ENCODE measurements at places on chromosomes 4 and X.

DNA sequence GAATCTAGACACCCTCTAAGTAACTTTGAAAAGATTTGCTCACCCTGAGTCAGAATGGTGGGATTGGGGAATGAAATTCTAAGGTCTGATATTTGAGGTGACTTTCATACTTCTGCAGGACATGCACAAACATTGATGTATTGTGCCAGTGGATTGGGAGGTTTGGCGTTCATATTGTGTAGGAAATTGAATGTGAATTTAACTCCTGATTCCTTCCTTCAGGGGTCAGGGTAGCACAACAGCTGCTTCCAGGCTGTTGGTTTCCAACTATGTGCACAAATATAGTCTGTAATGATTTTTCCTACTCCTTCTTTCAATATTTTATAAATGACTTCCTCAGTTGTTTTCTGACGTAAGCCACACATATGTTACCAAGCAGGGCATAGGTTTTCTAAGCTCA is 3.1 kb downstream of the IL1RAPL1 start:
- DNase-seq = no peak

GRCh38 chr4:71663780-71664179 is 120.1 kb downstream of the GC start:
- no peak for DNase-seq

DNA sequence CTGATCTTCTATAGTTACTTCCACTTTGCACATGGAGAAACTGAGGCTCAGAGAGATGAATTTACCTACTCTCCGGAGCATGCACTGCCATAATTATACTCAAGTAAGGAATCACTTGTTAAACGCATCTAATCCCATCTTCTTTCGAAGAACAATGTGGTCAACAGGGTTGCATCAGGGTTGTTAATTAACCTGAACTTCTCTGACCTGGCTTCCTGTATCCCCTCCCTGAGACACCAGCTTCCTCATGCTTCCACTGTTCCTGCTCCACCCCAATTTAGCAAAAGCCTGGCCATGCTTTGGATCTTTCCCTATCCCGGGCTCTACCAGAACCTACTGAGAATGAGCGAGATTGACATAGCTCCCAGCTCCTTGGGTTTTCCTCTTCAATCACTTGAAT is 136.7 kb downstream of the SMIM20 start:
- DNase-seq = no peak

DNA sequence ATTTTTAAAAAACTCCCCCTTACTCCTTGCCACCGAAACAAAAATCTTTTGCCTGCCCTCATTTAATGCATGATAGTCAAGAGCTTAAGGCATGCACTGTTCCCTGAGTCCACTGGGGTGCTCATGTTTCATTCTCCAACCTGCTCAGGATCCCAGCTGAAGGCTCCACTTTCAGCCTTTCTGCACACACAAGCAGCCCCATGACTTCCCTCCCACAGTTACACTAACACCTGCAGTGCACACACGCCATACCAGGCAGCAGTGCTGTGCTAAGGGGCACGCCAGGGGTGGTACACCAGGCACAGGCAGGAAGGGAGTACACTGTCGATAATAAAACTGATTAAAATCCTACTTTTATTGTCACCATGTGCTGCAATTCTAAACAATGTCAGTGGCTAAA is 385.2 kb downstream of the BMPR1B start:
- DNase-seq = no peak

GRCh38 chr4:163482190-163482589 is 8.6 kb upstream of the TKTL2 start:
- DNase-seq = no peak

GRCh38 chrX:13622401-13622964 is 30.5 kb upstream of the TCEANC start:
- no peak for DNase-seq

DNA sequence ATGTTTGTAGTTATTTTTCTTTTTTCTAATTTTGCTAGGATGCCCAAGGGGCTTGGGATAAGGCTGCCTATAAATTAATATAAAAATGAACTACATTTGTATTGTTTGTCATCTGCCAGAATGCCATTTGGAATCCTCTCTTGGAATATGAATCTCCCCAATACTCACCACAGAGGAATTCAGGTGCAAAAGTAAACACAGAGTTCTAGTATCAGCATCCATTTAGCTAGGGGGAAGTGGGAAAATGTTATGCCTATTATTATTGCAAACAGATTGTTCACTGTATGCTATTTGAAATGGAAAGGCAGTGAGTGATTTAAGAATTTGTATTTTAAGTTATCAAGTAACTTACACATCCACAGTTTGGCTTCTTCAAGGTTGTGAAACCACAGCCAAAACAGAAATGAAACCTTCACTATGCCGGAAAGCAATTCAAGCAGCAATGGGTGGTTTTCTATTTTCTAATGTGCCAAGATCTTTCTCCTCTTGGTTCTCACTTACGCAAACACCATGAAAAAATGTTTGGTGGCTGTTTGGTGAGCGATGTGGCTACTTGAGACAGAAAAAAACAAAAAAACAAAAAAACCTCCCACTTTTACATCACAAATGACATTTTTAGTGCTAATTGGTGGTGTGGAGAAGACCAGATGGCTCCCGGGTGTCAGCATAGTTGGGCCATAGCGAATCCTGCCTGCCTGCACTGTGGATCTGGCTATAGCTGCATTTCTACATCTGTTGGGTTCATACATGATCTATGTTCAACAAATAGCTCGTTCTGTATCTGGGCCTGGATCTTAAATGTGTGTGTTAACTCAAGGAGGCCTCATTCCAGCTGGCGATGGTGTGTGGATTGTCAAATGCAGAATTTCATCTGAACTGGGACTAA is 200.8 kb upstream of the GIMD1 start:
- no peak for DNase-seq

DNA sequence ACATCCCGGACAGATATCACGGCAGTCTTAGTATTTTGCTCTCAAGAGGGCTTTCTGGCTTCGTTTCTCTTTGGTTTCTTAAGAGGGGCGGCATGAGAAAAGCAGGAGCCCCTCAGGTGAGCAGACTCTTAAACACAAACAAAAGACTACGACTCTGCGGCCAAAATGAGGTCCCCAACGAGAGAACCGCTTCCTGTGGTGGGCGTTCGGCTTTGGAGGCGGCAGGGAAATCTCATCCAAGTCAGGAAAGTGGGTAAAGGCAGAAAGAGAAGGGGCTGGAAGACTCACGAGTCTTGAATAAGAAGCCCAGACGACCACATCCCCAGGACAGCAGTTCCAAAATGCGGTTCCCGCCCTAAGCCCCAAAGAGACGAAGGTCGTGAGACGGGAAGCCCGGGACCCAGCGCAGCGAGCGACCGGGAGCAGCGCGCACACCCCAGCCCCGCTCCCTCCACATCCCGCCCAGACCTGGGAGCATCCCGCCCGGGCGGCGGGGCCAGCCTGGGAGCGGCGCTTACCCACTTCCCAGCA is 409 bp downstream of the UGDH start:
- no peak for DNase-seq

DNA sequence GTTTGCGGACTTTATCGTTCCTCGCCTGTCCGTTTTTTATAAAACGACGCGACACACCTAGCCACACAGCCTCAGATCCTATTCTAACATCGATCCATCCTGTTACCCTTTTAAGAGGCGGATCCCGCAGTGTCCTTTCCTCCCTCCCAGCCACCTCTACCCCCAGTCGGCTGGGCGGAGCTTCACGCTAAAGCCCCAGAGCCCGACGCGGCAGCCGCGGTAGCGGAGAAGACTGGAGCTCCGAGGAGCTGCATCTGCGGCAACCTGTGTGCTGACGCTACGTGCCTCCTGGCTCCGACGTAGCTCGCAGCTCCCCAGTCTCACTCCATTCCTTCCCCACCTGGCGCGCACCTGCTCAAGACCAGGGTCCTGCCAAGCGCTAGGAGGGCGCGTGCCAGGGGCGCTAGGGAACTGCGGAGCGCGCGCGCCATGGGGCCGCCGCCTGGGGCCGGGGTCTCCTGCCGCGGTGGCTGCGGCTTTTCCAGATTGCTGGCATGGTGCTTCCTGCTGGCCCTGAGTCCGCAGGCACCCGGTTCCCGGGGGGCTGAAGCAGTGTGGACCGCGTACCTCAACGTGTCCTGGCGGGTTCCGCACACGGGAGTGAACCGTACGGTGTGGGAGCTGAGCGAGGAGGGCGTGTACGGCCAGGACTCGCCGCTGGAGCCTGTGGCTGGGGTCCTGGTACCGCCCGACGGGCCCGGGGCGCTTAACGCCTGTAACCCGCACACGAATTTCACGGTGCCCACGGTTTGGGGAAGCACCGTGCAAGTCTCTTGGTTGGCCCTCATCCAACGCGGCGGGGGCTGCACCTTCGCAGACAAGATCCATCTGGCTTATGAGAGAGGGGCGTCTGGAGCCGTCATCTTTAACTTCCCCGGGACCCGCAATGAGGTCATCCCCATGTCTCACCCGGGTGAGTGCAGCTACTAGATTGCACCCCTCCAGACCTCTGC is at the start of gene RNF128:
RNF128 (plus strand) TSS at position 217 of the 953 bp plus-strand sequence; CDS start at position 430, 213 bp downstream.
- peak; percentile 2 for DNase-seq

DNA sequence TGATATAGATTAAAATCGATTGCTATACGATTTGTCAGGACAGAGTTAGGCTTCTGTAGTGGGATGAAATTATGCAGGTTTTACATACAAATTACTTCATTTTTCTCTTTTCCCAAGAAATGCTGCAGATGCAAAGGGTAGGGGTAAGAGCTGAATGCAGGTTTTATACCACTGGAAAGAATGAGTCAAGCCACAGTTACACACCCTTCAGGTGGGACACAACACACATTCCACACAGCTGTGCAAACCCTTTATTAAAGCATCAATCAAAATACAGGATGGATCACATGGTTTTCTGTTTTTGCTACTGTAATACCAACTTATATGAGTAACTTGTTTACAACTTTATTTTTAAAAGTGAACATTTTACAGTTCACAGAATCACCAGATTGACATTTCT is 39.8 kb downstream of the MFAP3L start:
- no peak for DNase-seq

DNA sequence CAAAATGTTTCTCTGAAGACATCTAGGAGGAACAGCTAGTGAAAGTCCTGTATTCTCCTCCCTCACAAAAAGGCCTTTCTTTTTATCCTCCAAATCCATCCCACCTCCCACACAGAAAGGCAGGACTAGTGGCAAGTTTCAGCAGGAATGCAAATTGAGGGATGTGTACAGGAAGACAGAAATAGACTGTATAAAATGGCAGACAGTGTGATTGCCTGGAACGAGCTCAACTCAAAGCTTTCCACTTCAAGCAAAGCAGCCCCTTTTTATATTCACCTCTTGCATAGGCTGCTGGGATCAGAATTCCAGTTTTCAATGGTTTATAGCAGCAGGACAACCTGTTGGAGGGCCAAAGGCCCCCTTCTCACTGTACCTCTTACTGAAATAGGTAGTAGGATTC is 57.5 kb downstream of the DCX start:
- no peak for DNase-seq

GRCh38 chr4:148926276-148927260 is 484.4 kb upstream of the NR3C2 start:
- DNase-seq = no peak

DNA sequence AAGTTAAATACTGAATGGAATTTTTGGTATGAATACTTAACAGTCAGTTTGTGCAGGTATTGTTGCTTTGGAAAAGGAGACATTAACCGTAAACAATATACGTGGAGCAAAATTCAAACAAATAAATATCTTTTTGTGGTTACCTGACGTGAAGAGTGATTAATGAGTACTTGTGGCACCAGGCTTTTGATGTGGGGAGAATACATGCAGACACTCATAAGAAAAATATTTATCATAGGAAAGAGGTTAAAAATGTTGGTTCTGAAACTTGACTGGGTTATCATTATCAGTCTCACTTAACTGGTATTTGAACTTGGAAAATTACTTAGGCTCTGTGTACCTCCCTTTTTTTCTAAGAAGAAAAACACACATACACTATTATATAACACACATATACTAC is 136.4 kb upstream of the NDST4 start:
- no peak for DNase-seq

GRCh38 chrX:150482537-150483206 is 85.7 kb upstream of the MTM1 start:
- DNase-seq = no peak

DNA sequence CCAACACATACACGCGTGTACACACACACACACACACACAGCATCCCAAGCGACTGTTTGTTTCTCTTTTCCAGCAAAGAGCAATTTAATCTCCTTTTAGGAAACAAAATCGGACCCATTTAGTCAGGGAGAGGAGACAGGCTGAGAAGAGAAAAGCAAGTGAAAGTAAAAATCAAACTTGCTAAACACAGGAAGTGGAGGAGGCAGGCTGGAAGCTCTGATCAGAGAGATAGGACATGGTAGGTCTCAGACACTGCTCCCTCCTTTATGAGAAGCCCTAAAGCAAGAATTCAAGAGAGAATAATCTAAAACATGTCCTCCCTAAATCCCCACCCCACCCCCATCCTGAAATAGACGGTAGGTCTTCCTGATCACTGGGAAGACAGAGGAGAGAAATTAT is 62.3 kb downstream of the GPC3 start:
- DNase-seq = peak; percentile 13

DNA sequence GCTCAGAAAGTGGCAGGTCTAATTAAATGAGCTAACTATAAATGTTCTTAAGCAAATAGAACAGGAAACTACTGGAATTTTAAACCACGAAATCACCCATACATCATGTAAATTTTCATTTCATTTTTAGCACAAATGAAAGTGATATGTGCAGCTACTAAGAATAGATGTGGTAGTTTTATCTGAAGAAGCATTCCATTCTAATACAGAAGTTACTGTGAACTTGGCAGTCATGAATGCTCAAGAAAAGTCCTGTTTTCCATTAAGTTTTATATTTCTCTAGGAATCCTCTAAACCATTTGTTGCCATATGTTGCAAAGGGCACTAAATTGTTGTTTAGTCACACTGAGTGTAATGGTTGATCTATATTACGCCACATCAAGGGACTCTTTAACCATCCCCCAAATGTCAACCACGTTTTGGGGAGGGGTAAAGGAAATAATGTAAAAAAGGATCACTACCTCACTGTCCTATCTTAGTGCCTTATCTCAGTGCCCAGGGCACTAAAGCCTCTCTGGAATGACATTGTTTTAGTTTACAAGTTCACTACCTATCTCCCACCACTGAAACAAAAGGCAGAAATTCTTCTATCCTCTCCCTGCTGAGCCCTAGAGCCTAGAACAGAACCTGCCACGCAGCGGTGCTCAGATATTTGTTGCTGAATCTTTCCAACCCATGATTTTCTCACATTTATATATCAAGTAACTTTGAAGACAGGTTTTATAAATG is 118.0 kb downstream of the SHISA3 start:
- no peak for DNase-seq

DNA sequence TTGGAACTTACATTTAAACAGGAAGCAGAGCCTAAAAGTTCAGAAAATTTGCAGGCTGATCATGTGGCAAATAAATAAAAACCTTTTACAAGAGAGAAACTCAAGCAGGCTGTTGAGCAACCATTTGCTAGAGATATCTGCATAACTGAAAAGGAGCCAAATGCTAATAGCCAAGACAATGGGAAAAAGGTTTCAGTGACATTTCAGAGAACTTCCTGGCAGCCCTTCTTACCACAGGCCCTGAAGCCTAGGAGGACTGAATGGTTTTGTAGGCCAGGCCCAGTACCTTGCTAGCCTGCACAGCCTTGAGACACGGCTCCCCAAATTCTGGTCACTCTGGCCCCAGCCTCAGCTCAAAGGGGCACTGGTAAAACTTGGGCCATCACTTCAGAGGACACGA is 945.1 kb downstream of the ADGRL3 start:
- DNase-seq = no peak

- no peak for DNase-seq
Observed at GRCh38 chrX:38664285-38664684, 102.9 kb downstream of the TSPAN7 start.

All from central memory CD4-positive, alpha-beta T cell (primary cell).